Ascending aorta (tissue), 2 donors: ENCODE measurements at places on chromosomes 12 and 14.

DNA sequence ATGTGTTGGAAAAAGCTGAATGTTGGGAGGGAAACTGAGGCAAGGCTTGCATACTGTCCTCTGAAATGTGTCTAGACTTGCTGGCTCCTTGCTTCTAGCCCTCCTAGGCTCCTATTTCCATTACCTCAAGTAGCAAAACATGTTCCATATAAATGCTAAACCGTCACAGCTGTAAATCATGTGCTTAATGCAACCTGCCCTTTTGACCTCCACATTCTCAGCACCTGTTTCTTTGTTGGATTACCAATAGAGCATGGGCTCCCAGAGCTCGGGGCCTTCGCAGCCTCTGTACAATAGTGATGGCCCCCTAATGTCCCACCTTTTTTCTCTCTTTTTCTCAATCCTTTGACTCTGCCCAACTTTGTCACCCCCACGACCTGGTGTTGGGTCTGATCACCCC, 23.3 kb downstream of the RERGL start:
- no peak for DNase-seq

DNA sequence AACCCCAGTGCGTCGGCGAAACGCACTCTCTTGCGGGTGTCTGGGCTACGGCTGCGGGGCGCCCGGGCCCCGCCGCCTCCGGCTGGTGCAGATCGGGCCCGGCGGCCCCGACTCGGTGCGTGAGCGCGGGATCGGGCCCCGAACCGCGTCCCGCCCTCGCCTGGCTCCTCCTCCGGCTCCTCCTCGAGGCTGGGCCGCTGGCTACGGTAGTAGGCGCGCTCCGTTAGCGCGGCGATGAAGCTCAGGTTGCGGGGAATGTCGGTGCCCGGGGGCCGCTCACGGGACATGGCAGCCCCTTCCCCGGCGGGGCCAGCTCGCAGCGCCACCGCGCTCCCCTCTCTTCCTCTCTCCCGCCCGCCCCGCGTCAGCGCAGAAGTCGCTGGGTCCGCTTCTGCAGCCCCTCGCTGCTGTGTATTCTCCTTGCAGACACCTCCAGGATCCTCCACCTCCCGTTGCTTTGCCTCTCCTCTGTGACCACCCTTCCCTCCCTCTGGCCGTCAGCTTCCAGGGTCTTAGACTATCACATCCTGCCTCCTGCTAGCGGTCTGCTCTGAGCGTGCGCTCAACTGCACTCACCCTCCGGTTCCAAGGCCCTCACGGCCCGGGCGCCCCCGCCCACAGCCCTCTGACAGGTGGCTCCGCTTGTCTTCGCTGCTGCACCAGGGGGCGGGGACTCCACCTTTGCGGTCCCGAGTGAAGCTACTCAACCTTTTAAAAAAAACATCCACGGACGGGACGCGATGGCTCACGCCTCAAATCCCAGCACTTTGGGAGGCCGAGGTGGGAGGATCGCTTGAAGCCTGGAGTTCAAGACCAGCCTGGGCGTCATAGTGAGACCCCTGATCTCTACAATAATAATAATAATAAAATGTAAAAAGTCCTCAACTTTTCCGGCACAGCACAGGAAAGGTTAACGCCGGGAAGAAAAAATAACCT, at the start of gene PPP1R3E:
Gene PPP1R3E, minus strand, starts transcription at position 570 of the 936 bp plus-strand sequence. Its CDS starts 283 bp downstream, at position 287.
- DNase-seq, result peak; percentile 83

GRCh38 chr12:48454667-48455066, 17.7 kb upstream of the ANP32D start:
- DNase-seq, result no peak

DNA sequence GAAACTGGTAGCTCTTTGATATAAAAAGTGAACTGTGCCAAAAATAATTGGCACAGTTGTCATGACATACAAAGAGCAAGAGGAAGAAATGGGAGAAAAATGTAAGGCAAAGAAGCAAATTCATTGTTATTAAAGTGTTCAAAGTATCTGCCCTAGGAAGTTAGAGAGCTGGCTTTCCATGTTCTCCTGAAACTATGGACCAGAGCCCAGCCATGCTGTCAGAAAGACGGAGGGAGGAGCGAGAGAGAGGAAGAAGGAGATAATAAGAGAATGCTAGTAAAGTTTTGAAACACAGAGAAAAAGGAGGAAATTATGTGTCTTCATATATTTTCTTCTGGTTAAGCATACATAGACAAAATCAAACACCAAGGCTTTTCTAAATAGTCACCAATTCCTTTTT, 78.1 kb upstream of the PELI2 start:
- DNase-seq, result no peak

- no peak for DNase-seq
Measured at GRCh38 chr12:120640861-120641833, 721 bp downstream of the CABP1 start.

DNA sequence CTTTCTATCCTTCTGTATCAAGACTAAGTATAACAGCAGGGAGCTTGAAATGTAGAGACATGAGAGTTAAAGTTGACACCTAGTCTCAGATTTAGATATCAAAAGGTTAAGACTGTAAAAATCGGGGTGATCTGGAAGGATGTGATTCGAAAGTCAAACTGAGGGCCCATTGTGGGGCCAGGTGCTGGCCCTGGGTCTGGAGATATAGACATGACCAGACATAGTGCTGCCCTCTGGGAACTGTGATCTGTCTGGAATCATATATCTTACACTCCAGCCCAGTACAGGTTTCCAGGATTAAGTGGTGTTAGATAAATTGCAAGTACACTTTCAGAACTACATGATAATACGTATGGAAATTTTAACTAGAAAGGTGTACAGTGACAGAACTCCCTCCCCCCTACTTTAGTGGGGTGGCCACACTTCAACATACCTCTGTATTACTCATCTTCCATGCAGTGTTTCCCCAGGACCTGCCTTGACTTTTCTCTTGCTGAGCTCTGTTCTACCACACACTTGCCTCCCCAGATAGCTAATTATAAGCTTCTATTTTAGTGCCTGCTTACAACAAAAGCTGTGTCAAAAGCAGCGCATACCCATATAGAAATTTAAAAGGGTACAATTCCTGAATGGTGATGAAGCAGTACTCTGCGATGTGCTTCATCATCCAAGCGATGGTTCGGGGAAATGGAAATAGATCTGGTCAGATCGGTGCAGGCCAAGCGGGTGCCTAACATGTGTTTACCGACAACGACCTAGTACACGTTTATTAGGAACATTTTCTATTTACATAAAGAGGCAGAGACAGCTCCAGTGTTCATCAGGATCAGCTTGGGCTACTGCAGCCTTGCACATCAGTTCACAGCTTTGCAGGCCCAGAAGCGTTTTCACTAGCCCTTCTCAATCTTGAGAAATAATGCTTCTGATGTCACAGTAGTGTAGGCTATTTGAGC, 68.7 kb downstream of the ARF6 start:
- DNase-seq, result no peak

DNA sequence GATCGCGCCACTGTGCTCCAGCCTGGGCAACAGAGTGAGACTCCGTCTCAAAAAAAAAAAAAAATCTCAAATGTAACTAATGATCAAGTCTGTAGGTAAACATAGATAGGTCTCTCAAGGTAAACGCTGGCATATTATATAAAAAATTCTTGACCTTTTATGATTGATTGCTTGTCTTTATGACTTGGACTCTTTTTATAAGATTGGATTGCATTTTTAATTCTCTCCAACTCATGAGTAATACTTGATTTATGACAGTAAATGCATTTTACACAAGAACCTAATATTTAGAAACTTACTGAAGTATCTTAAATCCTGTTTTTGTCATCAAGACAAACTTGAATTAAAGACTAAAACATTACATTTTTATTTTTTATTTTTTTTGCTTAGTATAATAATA, 16.1 kb downstream of the ARF6 start:
- DNase-seq, result no peak

DNA sequence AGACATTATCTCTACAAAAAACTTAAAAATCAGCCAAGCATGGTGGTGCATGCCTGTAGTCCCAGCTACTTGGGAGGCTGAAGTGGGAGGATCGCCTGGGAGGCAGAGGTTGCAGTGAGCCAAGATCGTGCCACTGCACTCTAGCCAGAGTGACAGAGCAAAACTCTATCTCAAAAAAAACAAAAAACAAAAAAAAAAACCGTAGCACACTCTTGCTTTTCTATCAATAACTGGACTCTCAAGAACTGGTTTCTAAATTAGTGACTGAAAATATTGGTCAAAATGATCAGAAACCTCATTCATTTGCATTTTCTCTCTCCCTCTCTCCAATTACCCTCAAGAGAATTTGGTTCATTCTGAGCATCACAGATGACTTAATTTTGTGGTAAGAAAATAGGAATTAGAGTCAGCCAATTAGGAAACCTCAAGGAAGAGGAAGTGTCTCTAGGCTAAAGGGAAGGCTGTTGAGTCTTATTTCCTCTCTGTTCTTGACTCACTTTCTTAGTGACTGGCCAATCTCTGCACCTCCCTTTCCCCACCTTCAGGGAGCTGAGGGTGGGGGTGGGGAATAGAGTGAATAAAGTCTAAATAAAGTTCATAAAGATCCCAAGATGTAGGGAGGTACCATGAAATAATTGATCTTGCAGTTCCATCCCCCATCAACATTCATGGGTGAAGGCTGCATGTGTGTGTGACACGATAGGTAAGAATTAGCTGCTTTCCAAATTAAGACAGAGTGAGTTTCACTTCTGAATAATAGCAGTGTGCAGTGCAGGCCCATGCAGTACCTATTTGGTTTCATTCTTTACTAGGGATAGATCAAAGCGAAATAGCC, 6.8 kb upstream of the PSMA6 start:
- no peak for DNase-seq

DNA sequence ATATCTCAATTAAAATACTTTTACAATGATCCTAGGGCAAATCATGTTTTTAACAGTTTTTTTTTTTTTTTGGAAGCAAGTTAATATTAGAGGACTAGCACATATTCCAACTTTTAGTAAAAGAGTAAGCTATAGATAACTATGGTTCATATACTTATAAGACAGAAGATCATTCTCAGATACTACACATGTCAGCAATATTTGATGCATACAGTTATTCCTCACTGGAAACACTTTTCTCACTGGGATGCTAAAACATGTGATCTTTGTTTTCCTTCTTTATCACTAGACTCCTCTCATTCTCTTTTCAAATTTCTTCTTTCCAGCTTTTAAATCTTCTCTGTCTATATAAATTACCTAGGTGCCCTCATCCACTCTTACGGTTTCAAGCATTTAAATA, 1020.4 kb upstream of the FBXO33 start:
- DNase-seq, result no peak

GRCh38 chr12:89384050-89384758, 31.9 kb upstream of the DUSP6 start:
- peak; percentile 72 for DNase-seq

GRCh38 chr12:42716491-42716891, 126.9 kb upstream of the PRICKLE1 start:
- no peak for DNase-seq

DNA sequence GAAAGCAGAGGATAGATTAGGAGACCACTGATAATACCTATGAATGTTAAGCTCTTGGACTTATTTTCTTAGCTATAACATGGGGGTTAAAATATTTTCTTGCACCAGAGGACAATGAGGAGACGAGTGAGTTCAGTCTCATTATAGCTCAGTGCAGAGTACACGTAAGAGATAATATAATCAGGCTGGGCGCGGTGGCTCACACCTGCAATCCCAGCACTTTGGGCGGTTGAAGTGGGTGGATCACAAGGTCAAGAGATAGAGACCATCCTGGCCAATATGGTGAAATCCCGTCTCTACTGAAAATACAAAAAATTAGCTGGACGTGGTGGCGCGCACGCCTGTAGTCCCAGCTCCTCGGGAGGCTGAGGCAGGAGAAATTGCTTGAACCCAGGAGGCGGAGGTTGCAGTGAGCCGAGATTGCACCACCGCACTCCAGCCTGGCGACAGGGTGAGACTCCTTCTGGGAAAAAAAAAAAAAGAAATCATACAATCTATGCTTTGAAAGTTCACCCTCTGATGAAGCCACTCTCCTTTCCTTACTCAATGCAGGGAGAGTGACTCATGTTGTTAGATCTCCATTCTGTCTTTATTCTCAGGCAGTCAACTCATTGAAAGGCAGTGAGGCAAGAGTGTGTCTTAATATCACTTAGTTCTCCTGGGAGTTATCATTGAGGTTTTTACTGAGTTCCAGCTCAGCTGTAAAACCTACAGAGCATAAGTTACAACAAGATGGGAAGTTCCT, 134.2 kb downstream of the SYNE2 start:
- no peak for DNase-seq

DNA sequence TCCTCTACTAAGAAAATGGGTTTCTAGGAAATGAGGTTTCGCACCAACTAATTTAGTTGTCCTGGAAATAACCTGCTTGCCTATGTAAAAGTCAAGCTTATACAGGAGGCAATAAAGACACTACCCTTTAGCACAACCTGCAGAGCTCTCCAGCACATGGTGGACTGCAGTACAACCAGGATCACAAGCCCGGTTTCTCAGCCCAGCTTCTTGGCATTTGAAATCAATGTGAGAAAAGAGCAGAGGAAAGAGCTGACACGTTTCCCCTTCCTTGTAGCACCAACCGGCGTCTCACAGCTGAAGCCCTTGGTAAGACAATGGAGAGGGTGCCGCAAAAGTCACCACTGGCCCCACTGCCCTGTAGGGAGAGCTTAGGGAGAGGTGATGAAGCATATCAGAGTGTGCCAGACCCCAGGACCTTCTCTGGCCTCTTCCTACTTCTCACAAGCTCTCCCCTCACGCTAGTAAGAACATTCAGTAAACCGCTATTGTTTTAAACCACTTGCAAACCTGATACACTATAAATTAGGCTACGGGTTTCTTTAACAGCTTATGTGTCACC, 8.6 kb downstream of the SPTLC2 start:
- DNase-seq, result no peak

DNA sequence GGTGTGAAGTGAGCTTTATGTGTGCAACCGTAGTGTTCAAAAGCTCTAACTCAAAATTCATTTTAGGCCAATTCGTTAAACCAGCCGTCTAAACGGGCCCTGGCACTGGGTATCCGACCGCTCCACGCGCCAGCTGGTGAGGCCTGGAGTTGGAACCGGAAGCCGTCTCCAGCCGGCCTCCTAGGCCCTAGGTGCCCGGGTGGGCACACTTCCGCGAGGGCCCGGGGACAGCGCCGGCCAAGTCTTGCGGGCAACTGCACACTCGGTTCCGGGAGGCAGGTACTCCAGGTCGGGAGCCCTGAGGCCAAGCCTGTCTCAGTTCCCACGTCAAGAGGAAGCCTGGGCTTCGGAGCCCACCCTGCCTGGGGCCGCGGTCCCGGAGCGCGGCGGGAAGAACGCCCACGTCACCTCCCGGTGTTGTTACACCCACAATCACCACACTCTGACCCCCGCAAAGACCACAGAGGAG, 16.2 kb downstream of the OTX2 start:
- no peak for DNase-seq

DNA sequence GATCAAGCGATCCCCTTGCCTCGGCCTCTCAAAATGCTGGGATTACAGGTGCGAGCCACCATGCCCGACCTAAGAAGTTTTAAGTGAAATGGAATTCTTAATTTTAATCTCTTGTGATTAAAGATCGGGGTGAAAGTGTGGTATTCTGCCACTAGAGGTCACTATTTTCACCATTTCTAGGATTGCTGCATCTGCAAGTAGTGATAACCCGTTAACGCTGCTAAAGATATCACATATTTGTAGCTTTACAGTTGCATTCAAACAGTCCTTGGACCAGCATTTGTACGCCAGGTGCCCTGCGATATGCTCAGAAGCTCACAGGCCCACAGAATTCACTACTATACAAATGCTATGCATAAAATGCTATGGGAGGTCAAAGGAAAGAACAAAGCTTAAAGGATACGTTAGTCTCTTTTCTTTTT, 19.3 kb downstream of the CCDC62 start:
- no peak for DNase-seq

GRCh38 chr14:91374879-91375702, 42.5 kb downstream of the CCDC88C start:
- no peak for DNase-seq
